Fibroblast of skin of scalp (primary cell): ENCODE measurements at places on chromosomes 4 and X.

GRCh38 chr4:34293459-34293858, 1950.9 kb downstream of the ARAP2 start:
- DNase-seq = no peak

GRCh38 chr4:122584519-122584918, 36.3 kb downstream of the IL21 start:
- DNase-seq = peak; percentile 79

- peak; percentile 77 for DNase-seq
Observed at GRCh38 chrX:109732017-109732801, 848 bp downstream of the ACSL4 start.

DNA sequence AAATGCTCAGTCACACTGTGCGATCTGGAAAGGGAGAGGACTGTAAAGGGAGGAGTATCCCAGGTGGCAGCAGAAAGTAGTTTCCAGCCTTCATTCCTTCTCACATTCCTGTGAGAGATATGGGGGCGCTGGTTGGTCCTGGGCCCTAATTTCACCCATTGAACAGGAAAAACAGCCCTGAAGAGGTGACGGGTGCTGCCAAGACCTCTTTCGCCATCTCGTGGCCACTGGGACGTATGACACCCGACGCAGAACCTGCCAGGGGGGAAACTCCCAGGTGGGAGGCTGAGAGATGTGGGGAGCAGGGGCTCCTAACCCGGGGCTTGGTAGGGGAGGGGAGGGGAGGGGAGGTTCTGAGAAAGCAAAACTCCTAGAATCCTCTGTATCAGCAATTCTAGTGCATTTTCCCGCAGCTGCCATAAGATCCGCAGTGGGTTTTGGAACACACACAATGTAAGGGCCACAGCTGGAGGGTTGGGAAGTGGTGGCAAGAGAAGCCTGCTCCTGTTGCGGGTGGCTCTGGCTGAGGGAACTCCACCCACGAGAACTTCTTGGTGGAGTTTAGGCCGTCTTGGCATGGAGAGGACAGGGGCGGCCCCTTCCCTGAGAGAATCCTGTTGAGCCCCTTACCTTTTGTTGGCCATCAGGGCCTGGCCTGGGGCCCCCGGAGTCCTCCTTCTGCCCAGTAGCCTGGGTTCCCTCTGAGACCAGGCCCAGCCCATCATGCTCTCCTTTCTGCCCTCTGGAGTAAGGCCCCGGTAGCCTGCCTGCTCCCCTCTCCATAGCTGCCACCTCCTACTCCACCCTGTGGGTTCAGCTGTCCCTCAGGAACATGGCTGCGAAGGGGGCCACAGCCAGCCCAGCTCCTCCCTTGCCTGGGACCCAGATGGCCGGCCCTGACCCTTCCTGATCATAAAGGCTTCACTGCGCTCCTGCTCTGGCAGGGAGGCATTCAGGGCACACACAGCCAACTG, 134.1 kb downstream of the OR13H1 start:
- DNase-seq = peak; percentile 12

- DNase-seq = no peak
Observed at GRCh38 chr4:96343836-96344235, 503.9 kb downstream of the PDHA2 start.

DNA sequence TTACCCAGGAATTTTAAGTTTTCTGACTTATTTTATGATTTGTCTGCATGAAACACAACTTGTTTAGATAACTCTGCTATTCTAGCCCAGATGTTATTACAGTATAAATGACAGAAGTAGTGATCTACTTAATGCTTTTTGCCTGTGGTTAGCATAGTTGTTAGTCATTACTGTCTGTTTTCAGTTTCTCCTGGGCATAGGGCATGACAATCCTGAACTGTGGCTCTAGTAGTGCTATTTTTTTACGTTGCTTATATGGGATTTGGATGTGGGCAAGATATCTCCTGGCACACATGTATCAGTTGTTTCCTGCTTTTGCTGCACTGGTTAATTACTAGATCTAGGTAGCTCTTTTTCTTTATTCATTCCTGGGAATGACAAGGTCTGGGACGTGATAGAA, 1005.8 kb downstream of the PCDH18 start:
- no peak for DNase-seq

DNA sequence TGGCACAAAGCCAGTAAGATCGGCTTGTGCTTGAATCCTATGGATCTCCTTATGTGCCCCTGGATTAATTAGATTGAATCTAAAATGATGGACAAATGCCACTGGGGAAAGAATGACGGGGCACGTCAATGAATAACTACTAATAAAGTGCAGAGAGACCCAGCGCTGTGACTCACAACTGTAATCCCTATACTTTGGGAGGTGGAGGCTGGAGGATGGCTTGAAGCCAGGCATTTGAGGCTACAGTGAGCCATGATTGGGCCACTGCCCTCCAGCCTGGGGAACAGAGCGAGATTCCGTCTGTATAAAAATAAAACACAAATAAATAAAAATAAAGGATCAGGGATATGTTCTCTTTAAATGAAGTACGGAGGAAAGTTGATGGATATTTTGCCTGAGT, 179.4 kb downstream of the DCHS2 start:
- no peak for DNase-seq

DNA sequence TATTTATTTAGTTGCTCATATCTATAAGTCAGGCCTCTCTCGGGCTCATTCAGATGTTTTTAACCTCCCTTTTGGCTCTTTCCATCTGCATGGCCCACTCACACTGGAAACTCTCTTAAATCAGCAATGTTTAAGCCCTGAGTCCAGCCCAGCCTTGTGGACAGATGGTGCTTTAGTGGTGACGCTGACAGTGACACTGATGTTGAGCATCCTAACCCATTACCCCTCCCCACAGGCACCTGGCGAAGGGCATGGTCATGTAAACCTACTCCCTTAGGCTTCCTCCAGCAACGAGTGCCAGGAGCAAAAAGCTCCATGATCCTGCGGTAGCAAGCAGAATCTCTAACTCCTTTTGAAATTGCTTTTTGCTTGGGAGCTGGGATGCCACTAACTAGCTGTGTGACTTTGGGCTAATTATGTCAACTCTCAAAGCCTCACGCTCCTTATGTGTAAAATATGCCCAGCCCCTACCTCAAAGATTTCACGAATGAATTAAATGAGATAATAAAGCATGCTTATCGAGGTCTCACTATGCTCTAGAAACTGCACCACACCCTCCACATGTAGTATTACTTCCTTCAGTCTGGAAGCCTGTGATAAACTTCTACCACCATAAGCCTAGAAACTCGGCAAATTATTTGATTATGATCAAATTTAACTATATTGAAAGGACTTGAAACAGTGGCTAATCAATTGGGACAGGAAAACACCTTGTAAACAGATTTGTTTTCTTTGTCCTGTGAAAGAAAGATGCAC, 569.4 kb downstream of the BCOR start:
- DNase-seq = no peak

GRCh38 chr4:95232358-95233156, 316.2 kb downstream of the UNC5C start:
- no peak for DNase-seq

DNA sequence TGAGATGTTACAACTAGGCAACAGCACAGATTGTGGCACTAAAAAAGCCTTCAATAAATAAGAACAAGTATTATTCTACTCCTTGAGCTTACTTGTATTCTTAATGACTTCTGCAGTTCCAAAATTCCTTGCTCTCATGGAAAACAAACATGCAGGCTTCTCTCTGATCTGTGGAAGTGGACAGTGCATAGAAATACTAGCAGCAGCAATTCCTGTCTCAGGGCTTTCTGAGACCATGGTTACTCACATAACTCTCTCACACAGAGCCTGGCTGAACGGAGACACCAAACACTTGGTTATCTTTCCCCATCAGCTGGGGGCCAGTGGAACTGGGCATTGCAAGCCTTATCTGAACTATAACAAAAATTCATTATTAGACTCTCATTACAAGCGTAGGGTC, 32.4 kb upstream of the HS6ST2 start:
- DNase-seq = no peak

GRCh38 chrX:63934791-63935190, 149.8 kb upstream of the ARHGEF9 start:
- no peak for DNase-seq

DNA sequence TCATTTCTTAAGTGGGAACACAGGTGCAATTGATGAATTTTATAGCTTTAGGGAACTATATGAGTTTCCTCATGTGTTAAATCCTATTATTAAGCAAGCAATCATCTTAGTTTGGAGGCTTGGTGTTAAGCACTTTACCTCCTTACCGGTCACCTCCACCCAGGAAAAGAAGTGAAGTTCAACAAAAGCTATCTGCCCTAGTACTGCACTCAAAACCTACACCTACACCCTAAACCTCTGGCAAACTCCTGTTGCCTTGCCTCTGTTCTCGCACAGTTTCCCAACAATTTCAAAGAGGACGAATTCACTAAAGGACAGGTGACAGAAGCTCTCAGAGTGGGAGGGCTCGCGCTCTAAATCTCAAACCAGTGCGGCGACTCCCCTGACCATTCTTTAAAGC, 85.7 kb upstream of the TENT5D start:
- no peak for DNase-seq

GRCh38 chrX:136304493-136304892, 3.7 kb downstream of the ADGRG4 start:
- no peak for DNase-seq

DNA sequence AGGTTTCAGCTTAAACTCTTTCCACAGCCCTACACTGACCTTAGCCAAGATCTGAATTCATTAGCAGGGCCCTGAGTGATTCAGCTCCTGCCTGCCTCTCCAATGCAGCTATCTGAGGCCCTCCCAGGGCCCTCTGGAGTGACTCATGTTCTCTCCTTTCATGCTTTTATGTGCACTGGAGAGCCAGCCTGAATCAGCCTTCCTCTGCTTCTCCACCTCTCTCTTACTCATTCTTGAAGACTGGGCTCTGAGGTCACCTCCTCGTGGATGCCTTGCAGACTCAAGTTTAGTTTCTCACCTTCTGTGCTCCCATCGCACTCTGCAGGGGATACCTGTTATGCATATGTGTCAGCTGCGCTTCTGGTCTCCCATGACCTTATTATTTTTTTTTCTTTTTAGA, 3.1 kb upstream of the OCIAD2 start:
- peak; percentile 94 for DNase-seq

- no peak for DNase-seq
Observed at GRCh38 chrX:64191281-64192010, 14.1 kb downstream of the AMER1 start.

GRCh38 chrX:275476-275966, 5.7 kb upstream of the PLCXD1 start:
- DNase-seq = no peak

DNA sequence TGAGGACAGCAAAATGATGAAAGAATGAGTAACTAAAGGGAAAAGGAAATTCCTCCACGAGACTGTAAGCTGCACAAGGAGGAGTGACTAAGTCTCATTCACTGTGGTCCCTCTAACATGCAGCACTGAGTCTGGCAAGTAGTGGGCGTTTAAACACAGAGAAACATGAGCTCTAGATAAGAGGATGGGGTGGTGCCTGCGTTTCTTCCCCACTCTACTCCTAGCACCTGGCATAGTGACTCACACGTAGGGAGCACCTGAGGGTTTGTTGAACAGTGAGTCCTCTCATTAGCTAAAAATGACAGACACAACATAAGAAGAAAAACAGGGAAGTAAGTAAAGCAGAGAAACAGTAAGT, 105.8 kb upstream of the CBR4 start:
- peak; percentile 98 for DNase-seq

- DNase-seq = no peak
Observed at GRCh38 chr4:59180969-59181368, 2019.2 kb upstream of the ADGRL3 start.

- no peak for DNase-seq
Observed at GRCh38 chr4:148059617-148060180, 327.8 kb downstream of the ARHGAP10 start.

- DNase-seq = no peak
Observed at GRCh38 chr4:46492394-46492793, 102.5 kb upstream of the GABRA2 start.
